Fibroblast of skin of scalp (primary cell): ENCODE measurements at places on chromosomes 5 and 9.
A peak's percentile ranks its signal among the peaks of the same experiment; 100 is the strongest.

DNA sequence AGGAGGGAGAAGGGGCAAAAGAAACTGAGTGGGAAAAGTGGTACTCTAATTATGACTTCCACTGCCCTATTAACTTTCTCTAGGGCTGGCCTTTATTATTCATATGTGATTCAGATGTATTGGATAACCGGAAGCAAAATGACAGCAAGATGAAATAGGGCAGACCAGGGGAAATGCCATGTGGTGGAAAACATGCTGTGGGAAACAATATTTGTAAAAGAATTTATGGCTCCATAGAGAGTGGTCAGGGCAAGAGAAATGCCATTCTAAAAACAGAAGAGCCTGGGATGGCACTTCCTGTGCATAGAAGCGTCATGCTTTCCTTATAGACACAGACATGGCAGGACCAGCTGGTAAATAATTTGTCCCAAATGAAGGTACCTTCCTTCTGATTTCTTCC is 67.7 kb downstream of the MEGF10 start:
- DNase-seq = peak; percentile 78

DNA sequence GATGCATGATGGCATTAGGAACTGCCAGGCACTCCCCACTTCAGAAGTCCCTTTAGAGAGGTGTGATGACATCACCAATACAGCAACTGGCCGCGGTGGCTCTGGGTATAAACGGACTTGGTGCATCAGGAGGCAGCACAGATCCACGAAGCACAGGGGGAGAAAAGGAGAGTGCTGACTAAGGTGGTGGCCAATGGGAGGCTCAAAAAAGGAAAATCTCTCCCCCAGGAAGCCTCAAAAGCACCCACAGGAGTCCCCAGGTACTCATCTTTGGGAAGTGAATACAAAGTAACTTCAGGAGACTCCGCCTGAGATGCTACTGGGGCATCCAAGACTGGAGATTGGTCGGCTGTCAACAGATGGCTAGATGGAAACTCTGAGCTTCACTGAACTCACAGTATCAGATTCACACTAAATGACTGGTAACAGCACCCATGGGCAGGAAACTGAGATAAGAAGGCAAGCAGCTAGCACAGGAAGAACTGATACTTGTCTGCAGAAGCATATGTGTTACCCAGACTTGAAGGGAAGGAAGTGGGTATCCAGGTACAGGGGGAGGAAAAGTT is 7.6 kb downstream of the TTC39B start:
- no peak for DNase-seq

DNA sequence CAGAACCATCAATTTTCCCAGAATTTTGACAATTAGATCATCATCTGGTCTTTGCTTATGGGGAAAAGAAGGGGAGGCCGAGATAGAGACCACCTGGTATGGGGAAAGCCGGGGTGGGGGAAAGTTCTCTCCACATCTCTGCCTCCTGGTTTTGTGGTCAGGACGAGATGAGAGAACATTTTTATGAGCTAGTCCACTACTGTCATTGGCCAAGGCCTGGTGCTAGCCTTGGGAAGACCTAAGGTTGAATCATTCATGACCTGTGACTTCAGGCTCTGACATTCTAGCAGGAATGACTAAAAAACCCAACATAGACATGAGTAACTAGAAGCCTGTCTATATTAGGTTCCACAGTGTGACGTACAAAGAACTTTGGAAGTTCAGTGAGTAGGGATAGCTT is 135.2 kb downstream of the PTTG1 start:
- peak; percentile 22 for DNase-seq

DNA sequence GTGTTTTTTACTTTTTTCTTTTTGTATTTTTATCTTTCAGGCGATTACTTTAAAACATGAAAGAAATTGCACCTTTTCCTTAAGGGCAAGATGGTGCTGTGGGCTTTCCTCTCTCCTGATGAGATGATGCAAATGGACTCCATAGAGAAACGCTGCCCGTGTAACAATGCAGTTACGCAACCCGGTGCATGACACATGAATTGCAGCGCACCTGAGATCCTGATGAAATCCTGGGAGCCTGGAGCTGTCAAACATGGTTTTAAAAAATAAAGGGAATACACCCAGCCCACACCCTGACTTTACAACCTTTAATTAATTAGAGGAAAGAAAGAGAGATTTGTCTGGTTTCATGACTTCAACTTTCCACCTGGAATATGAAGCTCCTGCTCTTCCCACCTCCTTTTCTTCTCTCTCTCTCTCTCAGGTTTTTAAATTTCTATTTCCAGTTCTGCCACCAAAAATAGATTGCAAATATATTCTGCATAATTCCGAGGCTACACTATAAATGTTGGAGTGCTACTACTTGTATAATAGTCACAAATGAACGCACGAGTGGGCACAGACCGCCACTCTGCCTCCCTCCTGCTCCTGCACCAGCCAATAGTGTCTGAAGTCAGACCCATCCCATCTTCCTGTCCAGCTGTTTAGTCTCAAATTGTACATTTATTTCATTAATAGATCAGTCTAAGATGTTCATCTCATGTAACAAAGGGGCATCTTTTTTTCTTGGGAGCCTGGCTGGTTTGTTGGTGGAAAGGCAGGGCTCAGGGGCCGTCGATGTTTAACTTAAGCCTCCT is 179.1 kb downstream of the AUH start:
- no peak for DNase-seq

DNA sequence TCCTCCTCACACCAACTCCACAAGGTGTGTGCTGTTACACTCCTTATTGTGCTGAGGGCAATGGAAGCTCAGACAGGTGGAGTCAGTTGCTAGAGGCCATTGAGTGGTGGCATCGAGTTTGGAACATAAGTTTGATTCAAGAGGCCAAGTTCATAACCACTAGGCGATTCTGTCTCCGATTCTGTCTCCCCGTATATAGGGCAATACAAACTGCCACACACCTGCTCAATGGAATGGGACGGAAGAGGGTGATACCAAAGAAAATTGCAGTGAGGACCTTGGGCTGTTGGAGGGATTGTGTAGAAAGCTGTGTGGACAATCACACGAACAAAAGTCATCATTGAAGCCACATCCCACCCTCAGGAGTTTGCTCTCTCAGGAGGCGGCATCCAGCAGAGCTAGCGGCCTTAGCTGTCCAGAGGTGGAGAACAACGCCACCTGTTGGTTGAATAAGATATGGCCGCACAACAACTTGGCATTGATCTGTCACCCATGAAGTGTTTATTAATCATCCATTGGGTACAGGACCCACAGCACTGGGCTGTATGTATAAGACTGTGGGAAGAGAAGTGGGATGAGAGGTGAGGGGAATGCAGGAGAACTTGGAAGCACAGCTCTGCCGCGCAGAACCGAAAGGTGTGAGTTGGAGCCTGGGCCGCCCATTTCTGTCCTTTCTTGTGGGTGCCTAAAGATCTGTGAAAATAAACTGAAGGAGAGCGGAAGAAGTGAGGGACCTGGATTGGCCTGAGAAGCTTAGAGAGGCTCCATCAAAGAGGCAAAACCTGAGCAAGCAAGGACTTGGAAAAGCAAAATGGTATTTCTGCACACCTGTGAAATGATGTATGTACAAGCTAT is 16.1 kb upstream of the NEUROG1 start:
- peak; percentile 70 for DNase-seq

GRCh38 chr9:69971643-69972449 is 71.8 kb upstream of the MAMDC2 start:
- DNase-seq = peak; percentile 71
